ENCODE measurements at places on chromosomes 16 and 17. TPM values are rescaled to one million over a fixed set of nuclear protein-coding genes. Genes with fewer than 3 reads are reported as not detected.

DNA sequence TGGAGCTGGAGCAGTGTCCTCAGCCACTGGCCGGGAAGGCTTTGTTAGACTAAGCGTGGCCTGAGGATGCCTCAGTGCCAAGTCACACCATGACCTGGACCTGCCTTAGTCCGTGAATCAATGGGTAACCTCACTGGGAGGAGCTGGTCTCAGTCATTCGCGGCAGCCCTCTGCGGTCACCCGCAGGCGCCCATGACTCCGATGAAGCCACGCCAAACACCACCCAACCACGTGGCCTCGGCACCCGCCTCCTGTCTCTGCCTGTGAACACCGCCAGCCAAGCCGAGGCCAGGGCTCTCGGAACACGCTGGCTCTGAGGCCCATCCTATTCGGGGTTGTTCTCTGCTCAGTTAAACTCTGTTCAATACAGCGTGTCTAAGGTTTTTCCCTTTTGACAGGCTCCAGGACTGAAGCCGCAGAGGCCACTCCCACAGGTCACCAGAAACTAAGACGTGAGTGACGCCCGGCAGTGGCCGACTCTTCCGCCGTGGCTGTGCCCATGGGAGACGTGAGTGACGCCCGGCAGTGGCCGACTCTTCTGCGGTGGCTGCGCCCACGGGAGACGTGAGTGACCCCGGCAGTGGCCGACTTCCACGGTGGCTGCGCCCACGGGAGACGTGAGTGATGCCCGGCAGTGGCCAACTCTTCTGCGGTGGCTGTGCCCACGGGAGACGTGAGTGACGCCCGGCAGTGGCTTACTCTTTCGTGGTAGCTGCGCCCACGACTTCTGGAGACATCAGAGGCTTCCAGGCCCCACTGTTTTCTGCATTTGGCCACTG lies 16.8 kb upstream of the PABPN1L start:
- H3K4me1 ChIP-seq, result peaks cover 34% of the 10 kb centered on the region
- H3K36me3 ChIP-seq, result peaks cover 52% of the 10 kb centered on the region
- H3K4me3 ChIP-seq, result no peak overlapping the region
- DNase-seq, result no peak
- no peaks in the 10 kb centered on the region for H3K27me3 ChIP-seq
- no peak overlapping the region for H3K27ac ChIP-seq

DNA sequence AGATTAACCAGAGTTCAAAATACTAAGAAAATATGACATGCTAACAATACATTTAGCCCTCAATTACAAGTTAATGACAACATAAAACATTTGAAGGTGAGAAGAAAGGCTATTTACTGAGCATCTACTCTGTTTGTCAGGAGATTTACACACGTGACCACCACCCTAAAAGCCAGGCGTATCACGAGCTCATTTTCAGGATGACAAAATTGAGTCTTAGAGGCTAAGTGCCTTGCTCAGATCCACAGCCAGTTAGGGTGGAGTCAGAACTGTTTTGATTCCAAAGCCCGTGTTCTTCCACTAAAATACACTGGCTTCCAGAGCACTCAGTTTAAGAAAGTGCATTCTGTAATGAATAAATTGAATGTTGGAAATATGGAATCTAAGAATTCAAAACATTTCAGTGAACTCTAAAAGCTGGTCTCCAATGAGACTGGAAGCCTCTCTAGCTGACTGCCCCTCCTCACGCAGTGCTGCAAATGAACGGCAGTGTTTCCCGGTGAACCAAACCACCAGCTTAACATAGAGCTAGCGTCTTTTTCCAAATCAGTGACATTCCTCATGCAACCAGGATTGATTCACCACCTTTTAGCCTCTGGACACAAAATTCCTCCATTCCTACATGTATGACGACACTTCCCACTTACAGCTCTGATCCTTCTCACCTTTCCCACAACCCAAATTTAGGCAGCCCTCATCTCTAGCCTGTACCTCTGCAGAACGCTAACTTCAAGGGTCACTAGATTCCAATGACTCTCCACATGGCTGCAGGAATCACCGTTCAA lies 5.9 kb downstream of the ZDHHC7 start:
- H3K4me1 ChIP-seq, result peaks cover 100% of the 10 kb centered on the region
- H3K4me3 ChIP-seq, result peak overlapping the region; percentile 15
- DNase-seq, result no peak

- H3K27ac ChIP-seq, result no peak overlapping the region
- H3K4me1 ChIP-seq, result no peaks in the 10 kb centered on the region
- no peak overlapping the region for H3K4me3 ChIP-seq
- no peak for DNase-seq
- no peaks in the 10 kb centered on the region for H3K27me3 ChIP-seq
Measured at GRCh38 chr16:74871608-74872007, 97.0 kb upstream of the FA2H start.

DNA sequence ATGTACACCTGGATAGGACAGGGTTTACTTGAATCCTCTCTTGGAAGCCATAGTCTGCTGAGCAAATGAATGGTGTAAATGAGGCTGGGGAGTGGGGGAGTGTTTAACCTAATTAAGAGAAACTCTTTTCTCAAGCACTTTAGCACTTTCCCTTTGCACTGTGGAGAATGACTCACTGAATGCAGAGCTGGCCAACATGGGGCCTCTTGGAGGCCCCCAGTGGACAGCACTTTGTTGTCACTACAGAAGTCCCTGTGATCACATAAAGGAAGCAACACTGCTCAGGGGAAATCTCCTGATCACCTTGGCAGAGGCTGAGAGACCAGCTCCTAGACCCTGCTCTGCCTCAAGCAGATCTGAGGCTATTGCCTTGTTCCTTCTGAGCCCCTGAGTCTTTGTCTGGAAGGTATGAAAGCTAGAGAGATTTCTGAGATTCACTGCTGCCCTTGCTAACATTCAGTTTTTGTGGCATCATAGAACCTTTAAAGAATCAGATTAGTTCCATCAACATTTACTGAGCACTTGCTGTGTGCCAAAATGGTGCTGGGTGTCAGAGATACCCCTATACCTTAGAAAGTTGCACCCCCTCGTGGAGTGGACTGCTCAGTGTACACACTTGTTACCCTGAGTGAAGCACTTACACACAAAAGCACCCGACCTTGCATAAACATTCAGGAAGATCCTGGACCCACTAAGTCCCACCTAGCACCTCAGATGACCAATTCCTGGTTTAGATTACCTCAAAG lies 230.1 kb upstream of the CCL2 start:
- H3K4me1 ChIP-seq, result no peaks in the 10 kb centered on the region
- no peaks in the 10 kb centered on the region for H3K36me3 ChIP-seq
- DNase-seq, result peak; percentile 68
- no peaks in the 10 kb centered on the region for H3K27me3 ChIP-seq
- H3K4me3 ChIP-seq, result no peak overlapping the region

RCVRN gene
- total RNA-seq, result not detected

GRCh38 chr16:62077998-62078397 lies 41.8 kb upstream of the CDH8 start:
- no peak overlapping the region for H3K27ac ChIP-seq
- H3K4me3 ChIP-seq, result no peak overlapping the region
- no peak for DNase-seq

- no peaks in the 10 kb centered on the region for H3K27me3 ChIP-seq
- no peak overlapping the region for H3K27ac ChIP-seq
- no peak for DNase-seq
- no peak overlapping the region for H3K4me3 ChIP-seq
- H3K4me1 ChIP-seq, result no peaks in the 10 kb centered on the region
Measured at GRCh38 chr16:15538507-15538906, 104.1 kb downstream of the BMERB1 start.

DNA sequence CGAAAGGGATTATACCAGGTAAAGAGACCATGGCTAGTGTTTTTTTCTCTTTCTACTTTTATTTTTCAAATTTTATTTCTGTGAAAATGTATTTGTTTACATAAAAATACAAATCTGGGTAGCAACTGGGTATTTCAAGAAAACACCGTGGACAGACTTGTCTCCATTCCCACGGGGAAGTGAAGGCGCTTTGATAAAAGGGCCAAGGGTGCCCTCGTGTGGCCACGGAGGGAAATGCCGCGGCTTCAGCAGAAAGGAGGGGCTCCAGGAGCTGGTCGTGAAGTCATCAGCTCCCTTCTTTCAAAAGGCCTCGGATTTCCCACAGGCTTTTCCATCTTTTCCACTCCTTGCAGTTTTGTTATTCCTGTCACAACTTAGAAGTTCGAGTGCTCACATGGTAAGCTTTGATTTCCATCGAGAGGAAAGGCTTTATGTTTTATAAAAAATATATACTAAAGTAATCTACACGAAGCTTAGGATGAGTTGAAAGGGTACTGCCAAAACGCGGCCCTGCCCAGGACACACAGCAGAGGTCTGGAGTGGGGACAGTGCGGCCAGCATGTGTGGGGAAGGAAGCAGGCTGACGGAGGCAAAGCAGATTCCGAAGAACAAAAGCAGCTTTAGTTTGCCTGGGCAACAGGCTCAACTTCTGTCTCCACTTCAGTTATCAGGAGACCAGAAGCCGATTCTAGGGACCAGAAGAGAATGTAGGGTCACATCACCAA lies 15.3 kb upstream of the MNT start:
- no peak overlapping the region for H3K4me3 ChIP-seq
- peak overlapping the region; percentile 34 for H3K27ac ChIP-seq
- no peaks in the 10 kb centered on the region for H3K27me3 ChIP-seq
- peak; percentile 98 for DNase-seq

DNA sequence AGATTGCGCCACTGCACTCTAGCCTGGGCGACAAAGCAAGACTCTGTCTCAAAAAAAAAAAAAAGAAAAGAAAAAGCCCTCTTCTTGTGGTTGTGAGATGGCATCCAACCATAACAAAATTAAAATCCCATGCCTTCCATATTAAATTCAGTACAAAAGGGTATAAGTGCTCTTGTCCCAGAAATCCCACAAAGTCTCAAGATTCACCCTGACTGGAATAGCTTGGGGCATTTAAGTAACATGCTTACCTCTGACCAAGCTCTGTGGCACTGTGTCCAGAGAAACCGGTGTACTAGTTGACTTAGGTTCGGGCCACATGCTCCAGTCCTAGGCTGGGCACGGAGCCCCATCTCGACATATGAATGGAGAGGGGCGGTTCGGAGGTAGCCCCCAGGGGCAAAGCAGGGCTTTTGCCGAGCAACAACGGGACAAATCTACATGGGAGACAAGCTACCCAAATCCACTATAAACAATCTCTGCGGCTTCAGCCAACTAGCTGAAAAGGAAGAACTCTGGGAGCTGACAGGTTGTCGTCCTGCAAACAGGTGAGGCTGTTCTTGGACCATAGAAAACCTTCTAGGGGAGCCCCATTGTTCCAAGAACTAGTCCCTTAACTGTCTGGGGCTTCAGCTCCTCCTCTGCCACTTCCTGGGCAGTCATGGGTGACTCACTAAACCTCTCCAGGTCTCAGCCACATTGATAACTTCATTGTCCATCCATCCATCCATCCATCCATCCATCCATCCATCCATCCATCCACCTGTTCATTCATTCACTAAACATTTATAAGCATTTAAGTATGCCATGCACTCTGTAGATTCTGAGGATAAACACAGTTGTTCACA lies 10.3 kb upstream of the IL4R start:
- no peaks in the 10 kb centered on the region for H3K36me3 ChIP-seq
- no peak overlapping the region for H3K27ac ChIP-seq

GRCh38 chr17:2635241-2635640 lies 41.8 kb downstream of the PAFAH1B1 start:
- no peak overlapping the region for H3K4me3 ChIP-seq
- no peak overlapping the region for H3K27ac ChIP-seq
- no peak for DNase-seq
- H3K27me3 ChIP-seq, result no peaks in the 10 kb centered on the region

DNA sequence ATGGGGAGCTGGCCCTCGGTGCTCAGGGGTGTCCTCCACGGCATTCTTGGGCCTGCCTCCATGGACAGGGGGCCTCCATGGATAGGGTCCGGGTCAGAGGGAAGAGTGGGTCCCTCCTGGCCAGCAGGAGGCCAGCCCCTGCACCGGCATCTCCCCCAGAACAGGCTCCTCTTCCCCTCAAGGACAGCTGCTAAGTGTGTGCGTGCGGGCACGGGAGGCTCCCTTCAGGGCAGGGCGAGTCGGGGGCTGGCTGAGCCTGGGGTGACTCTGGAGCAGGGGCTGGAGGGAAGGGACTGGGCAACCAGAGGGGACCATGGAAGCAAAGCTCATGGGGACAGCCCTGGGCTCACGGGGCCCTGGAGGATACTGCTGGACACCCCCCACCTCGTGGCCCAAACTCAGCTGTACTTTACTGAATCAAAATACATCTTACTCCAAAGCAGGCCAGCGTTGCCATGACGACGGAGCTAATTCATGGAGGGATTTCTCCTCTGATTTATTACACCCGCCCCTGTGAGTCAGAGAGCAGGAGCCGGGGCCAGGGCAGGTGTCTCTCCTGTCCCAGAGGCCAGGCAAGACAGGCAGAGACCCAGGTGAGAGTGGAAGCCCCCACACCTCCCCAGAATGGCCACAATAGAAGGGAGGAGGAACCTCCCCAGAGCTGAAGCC lies 2.1 kb downstream of the CASKIN1 start:
- peaks cover 8% of the 10 kb centered on the region for H3K27me3 ChIP-seq
- no peak overlapping the region for H3K4me3 ChIP-seq
- H3K4me1 ChIP-seq, result peaks cover 28% of the 10 kb centered on the region

DNA sequence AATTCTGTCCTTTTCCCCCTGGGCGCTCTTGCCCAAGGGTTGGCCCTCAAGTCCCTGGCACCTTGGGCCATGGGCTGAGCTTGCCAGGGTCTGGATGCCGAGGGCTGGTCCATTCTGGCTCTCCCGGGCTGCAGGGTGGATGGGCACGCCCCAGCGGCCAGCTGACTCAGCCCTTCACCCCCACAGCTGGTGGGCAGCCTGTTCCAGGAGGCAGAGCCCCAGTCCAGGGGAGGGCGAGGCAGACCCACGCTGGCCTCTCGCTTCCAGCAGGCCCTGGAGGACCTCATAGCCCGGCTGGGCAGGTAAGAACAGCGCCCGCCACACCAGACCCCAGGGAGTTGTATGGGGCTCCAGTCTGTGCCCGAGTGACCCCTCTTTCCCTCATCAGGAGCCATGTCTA lies 15.0 kb downstream of the MYO15B start:
- H3K4me1 ChIP-seq, result peaks cover 6% of the 10 kb centered on the region
- DNase-seq, result no peak
- H3K27me3 ChIP-seq, result no peaks in the 10 kb centered on the region
- no peaks in the 10 kb centered on the region for H3K36me3 ChIP-seq
- H3K27ac ChIP-seq, result no peak overlapping the region

GRCh38 chr16:58563235-58563634 lies 47.9 kb downstream of the SETD6 start:
- H3K4me3 ChIP-seq, result no peak overlapping the region
- no peak overlapping the region for H3K27ac ChIP-seq
- no peaks in the 10 kb centered on the region for H3K4me1 ChIP-seq
- H3K27me3 ChIP-seq, result no peaks in the 10 kb centered on the region

CCL7 gene
- total RNA-seq, result 0.83 TPM

DNA sequence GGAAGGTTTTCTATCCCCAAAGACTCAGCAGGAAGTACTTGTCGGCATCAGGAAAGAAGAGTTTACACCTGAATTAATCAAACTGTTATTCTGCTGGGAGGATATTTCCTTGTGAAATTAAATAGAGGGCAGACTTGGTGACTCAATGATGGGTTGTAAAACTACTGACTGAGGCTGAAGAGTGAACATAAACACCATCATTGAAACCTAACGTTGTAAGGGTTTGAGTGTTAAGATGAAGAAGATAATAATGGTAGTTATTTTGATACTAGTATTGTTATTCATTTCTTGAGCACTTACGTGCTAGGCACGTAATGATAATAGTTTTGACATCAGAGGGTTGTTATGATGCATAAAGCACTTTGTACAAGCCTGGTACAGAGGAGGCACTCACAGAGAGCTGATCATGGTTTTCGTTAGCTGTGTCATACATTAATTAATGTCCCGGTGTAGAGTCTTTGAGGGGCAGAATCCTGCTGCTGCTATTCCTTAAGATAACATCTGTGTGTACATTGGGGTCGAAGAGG lies 64.2 kb upstream of the CACNG3 start:
- H3K4me3 ChIP-seq, result no peak overlapping the region
- H3K27ac ChIP-seq, result no peak overlapping the region

C17orf50 gene
- total RNA-seq, result not detected

Measured in esophagus muscularis mucosa (tissue), 4 donors.